ENCODE measurements at places on chromosomes 6 and 20. TPM values are rescaled to one million over a fixed set of nuclear protein-coding genes. Genes with fewer than 3 reads are reported as not detected.
A peak's percentile ranks its signal among the peaks of the same experiment; 100 is the strongest.

Gene LY6G6C
- total RNA-seq, result 2.3 TPM

Gene ALDH5A1
- total RNA-seq, result 16.4 TPM

Gene HDAC2
- total RNA-seq, result 95.0 TPM

Gene PLAGL2
- 17.7 TPM for total RNA-seq

DNA sequence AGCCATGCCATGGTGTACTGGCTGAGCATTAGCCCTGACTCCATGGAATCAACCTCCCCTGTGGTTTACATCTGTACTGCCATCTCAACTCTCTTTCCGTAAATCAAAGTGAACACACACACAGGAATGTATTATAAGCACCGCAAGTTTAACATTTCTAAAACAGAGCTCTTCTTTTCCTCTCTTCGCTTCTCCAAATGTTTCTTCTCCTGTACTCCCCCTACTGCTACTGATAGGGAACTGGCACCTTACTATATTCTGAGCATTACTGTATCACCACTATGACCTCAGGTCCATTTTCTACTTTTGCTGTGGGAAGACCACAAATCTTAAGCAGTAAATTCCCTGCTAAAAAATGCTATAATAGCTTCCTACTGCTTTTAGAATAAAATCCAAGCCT is 101.2 kb downstream of the NUS1 start:
- H3K27me3 ChIP-seq, result no peaks in the 10 kb centered on the region
- no peak overlapping the region for H3K4me3 ChIP-seq
- DNase-seq, result no peak
- H3K36me3 ChIP-seq, result no peaks in the 10 kb centered on the region
- no peak overlapping the region for H3K27ac ChIP-seq
- H3K4me1 ChIP-seq, result no peaks in the 10 kb centered on the region

DNA sequence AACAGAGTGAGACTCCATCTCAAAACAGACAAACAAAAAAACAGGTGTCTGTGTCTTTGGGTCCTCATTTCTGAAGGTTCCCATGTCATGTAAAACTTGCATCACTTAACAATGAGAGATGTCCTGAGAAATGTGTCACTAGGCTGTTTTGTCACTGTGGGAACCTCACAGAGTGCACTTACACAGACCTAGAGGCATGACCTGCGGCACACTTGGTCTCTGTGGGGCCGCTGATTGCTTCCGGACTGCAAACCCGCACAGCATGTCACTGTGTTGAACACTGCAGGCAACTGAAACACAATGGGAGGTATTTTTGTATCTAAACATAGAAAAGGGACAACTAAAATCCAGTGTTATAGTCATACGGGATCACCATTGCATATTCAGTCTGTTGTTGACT is 42.3 kb upstream of the TMEM181 start:
- no peak for DNase-seq
- H3K4me1 ChIP-seq, result peaks cover 8% of the 10 kb centered on the region
- no peak overlapping the region for H3K4me3 ChIP-seq
- H3K36me3 ChIP-seq, result no peaks in the 10 kb centered on the region
- H3K27ac ChIP-seq, result no peak overlapping the region
- peaks cover 3% of the 10 kb centered on the region for H3K27me3 ChIP-seq

- H3K27me3 ChIP-seq, result no peaks in the 10 kb centered on the region
- H3K4me1 ChIP-seq, result no peaks in the 10 kb centered on the region
- DNase-seq, result peak; percentile 82
Observed at GRCh38 chr20:19688031-19688806, 69.8 kb upstream of the RIN2 start.

- H3K4me3 ChIP-seq, result no peak overlapping the region
- no peaks in the 10 kb centered on the region for H3K4me1 ChIP-seq
- no peaks in the 10 kb centered on the region for H3K27me3 ChIP-seq
- peak; percentile 52 for DNase-seq
Observed at GRCh38 chr20:13800728-13801134, 15.9 kb downstream of the NDUFAF5 start.

GRCh38 chr6:168968801-168969200 is 284.8 kb downstream of the THBS2 start:
- no peak overlapping the region for H3K27ac ChIP-seq
- no peak for DNase-seq
- no peak overlapping the region for H3K4me3 ChIP-seq
- H3K27me3 ChIP-seq, result no peaks in the 10 kb centered on the region
- H3K36me3 ChIP-seq, result no peaks in the 10 kb centered on the region

DNA sequence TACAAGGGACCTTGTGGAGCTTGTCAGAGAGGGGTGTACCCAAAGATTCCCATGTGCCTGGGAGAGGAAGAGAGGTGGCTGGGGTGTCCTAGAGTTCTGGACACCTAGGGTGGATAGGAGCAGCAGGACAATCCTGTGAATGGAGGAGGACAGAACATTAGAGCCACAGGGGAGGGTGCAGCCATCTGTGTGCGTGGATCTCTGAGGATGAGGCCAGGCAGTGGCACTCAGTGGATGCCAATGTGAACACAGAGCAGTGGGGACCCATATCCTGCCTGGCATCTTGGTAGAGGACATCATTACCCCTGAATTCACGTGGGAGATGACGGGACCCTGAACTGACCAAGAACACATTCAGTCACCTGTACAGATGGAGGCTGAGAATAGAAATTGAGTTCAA is 205.3 kb downstream of the CD83 start:
- H3K4me3 ChIP-seq, result no peak overlapping the region
- H3K36me3 ChIP-seq, result no peaks in the 10 kb centered on the region
- no peaks in the 10 kb centered on the region for H3K4me1 ChIP-seq
- H3K27ac ChIP-seq, result no peak overlapping the region
- H3K27me3 ChIP-seq, result no peaks in the 10 kb centered on the region

GRCh38 chr6:40550202-40551101 is 36.7 kb downstream of the LRFN2 start:
- peak; percentile 65 for DNase-seq
- no peak overlapping the region for H3K27ac ChIP-seq
- H3K27me3 ChIP-seq, result no peaks in the 10 kb centered on the region
- H3K4me1 ChIP-seq, result no peaks in the 10 kb centered on the region
- no peak overlapping the region for H3K4me3 ChIP-seq
- no peaks in the 10 kb centered on the region for H3K36me3 ChIP-seq

Measured in colonic mucosa (tissue), 4 donors.